ENCODE measurements at places on chromosomes 2 and 18.

GRCh38 chr2:239230318-239231052, 170.3 kb downstream of the HDAC4 start:
- no peak for DNase-seq

- no peak for DNase-seq
Measured at GRCh38 chr2:84991404-84992160, 20.6 kb downstream of the KCMF1 start.

DNA sequence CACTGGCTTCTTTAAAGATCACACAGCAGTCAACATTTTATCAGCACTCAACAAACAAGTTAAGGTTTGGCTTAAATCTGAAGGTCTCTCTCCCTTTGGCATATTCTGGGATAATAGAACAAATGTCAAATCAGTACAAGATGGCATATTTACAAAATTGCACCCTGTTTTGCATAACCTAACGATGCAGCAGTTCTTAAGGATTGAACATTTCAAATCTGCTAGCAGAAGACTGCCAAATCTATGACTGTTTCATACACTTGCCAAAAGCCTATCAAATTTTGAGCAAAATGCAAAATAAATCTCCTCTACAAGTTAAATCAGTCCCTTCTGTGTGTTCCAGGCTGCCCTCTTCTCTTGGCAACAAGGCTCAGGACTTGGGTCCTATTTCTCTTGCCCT, 73.6 kb downstream of the DPP4 start:
- no peak for DNase-seq

GRCh38 chr2:22185251-22185650, 1061.5 kb downstream of the TDRD15 start:
- no peak for DNase-seq

DNA sequence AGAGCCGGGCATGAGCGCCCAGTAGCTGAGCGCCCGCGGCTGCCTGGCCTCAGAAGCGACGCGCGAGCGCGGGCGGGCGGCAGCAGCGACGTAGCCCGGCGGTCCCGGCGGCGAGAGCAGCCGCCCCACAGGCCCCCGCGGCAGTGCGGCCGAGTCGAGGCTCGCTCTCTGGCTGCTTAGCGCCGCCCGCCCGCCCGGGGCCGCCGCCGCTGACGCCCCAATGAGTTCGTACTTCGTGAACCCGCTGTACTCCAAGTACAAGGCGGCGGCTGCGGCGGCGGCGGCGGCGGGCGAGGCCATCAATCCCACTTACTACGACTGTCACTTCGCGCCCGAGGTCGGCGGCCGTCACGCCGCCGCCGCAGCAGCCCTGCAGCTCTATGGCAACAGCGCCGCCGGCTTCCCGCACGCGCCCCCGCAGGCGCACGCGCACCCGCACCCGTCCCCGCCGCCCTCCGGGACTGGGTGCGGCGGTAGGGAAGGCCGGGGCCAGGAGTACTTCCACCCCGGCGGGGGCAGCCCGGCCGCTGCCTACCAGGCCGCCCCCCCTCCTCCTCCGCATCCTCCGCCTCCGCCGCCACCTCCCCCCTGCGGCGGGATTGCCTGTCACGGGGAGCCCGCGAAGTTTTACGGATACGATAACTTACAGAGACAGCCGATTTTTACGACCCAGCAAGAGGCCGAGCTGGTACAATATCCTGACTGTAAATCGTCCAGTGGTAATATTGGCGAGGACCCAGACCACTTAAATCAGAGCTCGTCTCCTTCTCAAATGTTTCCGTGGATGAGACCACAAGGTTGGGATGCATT, 847 bp downstream of the HOXD8 start:
- DNase-seq, result no peak

DNA sequence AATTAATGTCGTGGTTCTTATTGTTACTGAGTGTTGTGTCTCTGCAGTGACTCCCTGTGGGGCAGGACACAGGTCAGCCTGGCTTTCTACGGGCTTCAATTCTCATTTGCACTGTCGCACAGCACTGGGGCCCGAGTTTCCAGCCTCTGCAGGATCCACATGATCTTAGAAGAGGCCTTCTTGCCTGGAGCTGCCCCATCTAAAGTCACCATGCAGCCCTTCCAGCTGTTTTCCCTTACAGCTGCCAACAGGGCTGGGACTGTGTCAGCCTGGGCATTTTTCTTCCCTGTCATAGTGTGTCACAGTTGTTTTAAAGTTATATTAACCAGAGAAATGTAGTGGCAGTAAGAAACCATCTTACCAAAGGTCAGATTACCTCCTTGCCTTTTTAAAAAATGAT, 27.0 kb downstream of the FHL2 start:
- no peak for DNase-seq

- no peak for DNase-seq
Measured at GRCh38 chr2:196101325-196101991, 32.8 kb upstream of the DNAH7 start.

DNA sequence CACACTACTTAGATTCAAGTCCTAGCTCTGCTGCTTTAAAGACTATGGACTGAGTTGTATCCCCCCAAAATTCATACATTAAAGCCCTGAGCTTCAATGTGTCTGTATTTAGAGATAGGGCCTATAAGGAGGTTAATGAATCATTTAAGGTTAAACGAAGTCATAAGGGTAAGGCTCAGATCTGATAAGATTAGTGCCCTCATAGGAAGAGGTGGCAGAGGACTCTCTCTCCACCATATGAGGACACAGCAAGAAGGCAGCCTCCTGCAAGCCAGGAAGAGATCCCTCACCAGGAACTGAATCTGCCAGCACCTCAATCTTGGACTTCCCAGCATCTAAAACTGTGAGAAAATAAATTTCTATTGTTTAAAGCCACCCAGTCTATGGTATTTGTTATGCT, 3.1 kb upstream of the CYTIP start:
- no peak for DNase-seq

All from activated T-cell treated with anti-CD3 and anti-CD28 coated beads for 1 hour (primary cell).